ENCODE measurements at places on chromosomes 11 and 22.

DNA sequence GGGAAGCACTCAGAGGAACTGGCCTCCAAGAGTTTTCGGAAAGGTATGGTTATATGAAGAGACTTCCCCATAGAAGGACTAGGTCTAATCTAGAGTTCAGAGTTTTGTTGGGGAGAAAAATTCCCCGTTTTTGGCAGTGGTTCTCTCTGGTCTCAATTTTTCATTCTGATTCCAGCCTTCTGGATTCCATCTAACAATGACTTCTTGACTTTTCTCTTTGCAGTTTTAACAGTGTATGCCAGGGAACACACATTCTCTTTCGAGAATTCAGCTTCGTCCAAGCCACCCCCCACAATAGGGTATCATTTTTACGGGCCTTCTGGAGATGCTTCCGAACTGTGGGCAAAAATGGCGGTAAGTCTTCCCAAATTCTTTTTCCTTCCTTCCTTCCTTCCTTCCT, 115.6 kb downstream of the CSTPP1 start:
- no peak for DNase-seq

- peak; percentile 49 for DNase-seq
Observed at GRCh38 chr11:67572747-67573419, 10.7 kb upstream of the GSTP1 start.

- no peak for DNase-seq
Observed at GRCh38 chr22:30266445-30267381, at the start of gene OSM. TSS of gene OSM (minus strand) at chr22:30266851. CDS start at chr22:30266799, 52 bp downstream.

DNA sequence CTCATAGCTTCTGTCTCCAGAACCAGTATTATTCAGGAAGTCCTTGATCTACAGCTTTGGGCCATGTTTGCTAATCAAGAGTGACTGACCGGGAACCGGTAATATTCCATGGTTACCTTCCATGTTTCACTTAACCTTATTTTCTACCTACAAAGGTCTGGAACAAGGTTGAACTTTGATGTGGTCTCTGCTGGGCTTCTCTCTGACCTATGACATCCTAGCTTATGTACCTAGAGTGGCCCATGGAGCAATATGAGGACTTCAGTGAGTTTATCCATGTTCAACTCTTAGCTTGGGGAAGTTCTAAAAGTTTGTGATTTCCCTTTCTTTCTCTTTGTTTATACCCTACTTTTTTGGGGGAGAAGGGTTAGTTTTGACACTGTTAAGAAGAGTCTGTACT, 33.2 kb downstream of the CCDC90B start:
- DNase-seq: no peak

GRCh38 chr11:65814131-65814985, 19.4 kb upstream of the SNX32 start:
- DNase-seq: no peak

DNA sequence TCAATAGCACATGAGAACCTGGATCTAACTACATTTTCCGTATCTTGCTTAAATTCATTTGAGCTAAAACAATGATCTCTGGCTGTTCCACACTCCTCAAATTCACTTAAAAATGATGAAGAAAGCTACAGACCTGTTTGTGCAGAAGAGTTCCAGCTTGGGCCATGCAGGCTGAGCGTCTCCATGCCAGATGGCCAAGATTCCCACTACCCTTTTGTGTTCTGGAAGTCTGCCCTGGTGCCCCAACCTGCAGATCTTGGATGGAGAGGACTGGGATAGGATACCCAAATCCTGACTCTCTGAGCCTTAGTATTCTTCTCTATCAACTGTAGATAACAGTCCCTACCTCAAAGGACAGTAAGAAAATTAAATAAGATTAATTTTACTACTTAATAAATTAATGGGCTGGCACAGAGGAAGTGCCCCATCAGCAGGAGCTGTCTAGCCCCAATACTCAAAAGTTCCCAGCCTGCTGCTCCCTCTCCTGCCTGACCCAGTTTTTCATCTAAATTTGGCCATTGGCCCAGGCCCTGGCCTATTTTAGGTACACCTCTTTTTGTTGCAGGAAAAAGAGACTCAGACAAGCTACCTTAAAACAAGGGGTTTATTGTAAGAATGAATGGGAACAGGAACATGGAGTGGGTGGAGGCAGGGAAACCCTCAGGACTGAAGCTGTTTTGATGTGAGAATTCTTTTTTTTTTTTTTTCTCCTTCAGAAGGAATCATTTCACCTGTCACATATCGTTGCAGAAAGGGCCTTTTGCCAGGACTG, 81.4 kb upstream of the GRK3 start:
- DNase-seq: peak; percentile 85

DNA sequence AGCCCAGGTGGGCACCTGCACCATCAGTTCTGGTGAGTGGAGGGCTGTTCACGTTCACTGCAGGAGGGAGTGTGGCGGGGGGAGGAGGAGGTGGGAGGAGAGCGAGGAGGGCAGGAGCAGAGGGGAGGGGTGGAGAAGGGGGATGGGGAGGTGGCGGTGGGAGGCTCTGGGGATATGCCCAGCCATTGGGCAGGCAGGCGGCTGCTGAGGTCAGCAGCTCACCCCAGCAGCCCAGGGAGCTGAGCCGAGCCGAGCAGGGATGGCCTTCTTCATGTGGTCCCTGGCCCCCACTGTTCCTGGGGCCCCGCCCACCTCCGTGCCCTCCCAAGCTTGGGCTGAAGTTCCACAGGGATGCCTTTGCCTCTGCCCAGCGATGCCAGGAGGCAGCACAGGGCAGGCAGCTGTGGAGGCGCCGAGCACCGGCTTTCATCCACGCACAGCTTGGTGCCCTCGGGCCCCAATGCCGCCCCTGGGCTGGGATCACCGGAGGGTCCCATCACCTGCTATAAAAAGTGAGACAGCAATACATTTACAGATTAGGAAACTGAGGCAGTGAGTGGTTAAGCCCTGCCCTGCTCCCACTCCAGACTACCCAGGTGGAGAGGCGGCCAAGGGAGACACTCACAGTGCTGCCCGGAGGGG, 21.6 kb downstream of the RTN4R start:
- no peak for DNase-seq

- no peak for DNase-seq
Observed at GRCh38 chr11:91265946-91266345, 958.7 kb upstream of the FAT3 start.

DNA sequence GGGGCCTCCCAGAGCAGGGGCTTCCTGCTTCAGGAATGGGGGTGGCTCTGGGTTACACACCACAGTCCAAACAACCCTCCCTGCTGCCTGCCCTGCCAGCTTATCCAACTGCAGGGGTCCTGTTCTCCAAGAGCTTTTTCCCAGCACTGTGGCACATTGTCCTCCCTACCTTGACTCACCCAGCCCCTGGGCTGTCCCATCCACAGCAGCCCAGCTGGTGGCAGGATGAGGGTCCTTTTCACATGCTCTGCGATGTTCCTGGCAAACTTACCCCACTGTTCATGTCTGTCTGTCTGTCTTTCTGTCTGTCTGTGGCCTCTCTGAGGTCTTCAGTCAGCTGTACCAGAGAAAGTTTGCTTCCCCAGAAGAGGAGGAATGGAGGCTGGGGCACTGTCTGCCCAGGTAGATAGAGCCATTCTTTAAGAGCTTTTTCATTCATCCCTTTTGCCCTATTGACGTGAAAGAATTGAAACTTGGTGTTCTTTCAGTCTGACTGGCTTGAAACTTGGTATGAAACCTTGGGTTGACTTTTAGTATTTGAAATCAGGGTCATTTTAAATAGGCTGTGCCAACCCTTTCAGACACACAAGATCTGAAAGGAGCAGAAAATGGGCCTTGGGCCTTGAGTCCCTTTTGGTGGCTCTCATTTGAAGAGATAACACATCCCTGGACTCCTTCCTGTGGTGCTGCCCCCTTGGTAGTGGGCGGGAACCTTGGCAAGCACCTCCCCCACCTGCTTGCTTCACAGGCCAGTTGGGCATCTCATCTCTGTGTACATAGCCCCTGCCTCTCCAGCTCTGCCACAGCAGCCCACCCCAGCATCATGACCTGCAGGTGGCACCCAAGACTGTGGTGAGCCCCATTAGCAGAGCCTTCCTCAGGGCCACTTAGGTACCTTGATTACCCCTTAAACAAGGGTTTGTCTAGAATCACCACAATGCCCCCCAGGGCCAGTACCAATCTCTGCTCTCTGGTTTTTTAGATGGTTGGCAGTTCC, 74.6 kb upstream of the SUSD2 start:
- DNase-seq: no peak

DNA sequence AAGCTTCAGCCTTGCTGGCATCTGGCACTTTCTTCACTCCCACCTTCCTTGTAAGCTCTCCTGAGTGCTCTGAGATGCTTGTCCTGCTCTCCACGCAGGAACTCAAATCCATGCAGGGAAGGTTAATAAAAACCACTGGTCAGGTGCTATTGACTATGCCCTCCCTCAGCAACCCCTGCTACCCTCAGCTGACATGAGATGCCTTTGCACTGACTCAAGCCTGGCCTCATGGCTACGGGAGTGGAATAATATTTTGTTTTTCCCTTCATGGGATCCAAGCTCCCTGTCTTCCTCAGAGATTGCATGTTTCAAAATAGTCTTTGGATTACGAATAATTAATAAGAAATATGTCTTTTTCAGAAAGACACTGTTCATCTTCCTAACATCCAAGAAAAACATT, 31.7 kb upstream of the ABCC8 start:
- DNase-seq: no peak

All from NCI-H1105 treated with DMSO at 0.1 percent for 48 hours (cell line).